ENCODE measurements at places on chromosomes 11 and 22. TPM values are rescaled to one million over a fixed set of nuclear protein-coding genes. Genes with fewer than 3 reads are reported as not detected.

UBQLNL gene
- total RNA-seq, result 0.50 TPM

CD82 gene
- total RNA-seq, result 54.9 TPM

ANO3 gene
- 18.4 TPM for total RNA-seq

ANO1 gene
- 2.8 TPM for total RNA-seq

PDGFB gene
- total RNA-seq, result 14.2 TPM

MMP11 gene
- total RNA-seq, result 2.8 TPM

PHF5A gene
- 21.0 TPM for total RNA-seq

KDM4D gene
- 2.0 TPM for total RNA-seq

HDHD5 gene
- 23.0 TPM for total RNA-seq

HEPHL1 gene
- not detected for total RNA-seq

ADM2 gene
- total RNA-seq, result not detected

OR6T1 gene
- not detected for total RNA-seq

SHISA8 gene
- 2.1 TPM for total RNA-seq

DERL3 gene
- total RNA-seq, result 3.9 TPM

NEFH gene
- 78.2 TPM for total RNA-seq

OR2AG2 gene
- total RNA-seq, result 0.77 TPM

CAVIN3 gene
- total RNA-seq, result 7.2 TPM

ENTHD1 gene
- not detected for total RNA-seq

MMP20 gene
- total RNA-seq, result not detected

TYMP gene
- 14.7 TPM for total RNA-seq

CHRDL2 gene
- not detected for total RNA-seq

SYVN1 gene
- total RNA-seq, result 62.1 TPM

HBG2 gene
- 0.50 TPM for total RNA-seq

MYOD1 gene
- not detected for total RNA-seq

CLMP gene
- total RNA-seq, result 2.1 TPM

TPBGL gene
- total RNA-seq, result 2.1 TPM

LBHD1 gene
- total RNA-seq, result 3.5 TPM

STIM1 gene
- 59.5 TPM for total RNA-seq

ZNF70 gene
- 7.6 TPM for total RNA-seq

DGCR6L gene
- 56.7 TPM for total RNA-seq

OLFML1 gene
- 2.0 TPM for total RNA-seq

INS gene
- total RNA-seq, result not detected

APOBEC3G gene
- 5.7 TPM for total RNA-seq

CD3G gene
- not detected for total RNA-seq

BCR gene
- total RNA-seq, result 129 TPM

OR8G1 gene
- total RNA-seq, result not detected

POU2AF3 gene
- 3.2 TPM for total RNA-seq

OR4C46 gene
- total RNA-seq, result not detected

CALCA gene
- not detected for total RNA-seq

CARD16 gene
- total RNA-seq, result 7.1 TPM

NR1H3 gene
- total RNA-seq, result 20.5 TPM

Measured in dorsolateral prefrontal cortex (tissue), 122 donors.